Activated CD4-positive, alpha-beta T cell treated with anti-CD3 and anti-CD28 coated beads, Interleukin-2, amount 10 ng/mL, durations not matched to agents 7 days and 5 days (primary cell): ENCODE measurements at places on chromosomes 4 and X.

GRCh38 chr4:1012034-1012739 is 761 bp downstream of the FGFRL1 start:
- H3K27me3 ChIP-seq = peaks cover 18% of the 10 kb centered on the region
- peaks cover 1% of the 10 kb centered on the region for H3K36me3 ChIP-seq
- H3K4me1 ChIP-seq = peaks cover 20% of the 10 kb centered on the region
- DNase-seq = peak; percentile 31
- peak overlapping the region; percentile 70 for H3K4me3 ChIP-seq

GRCh38 chr4:83947830-83948193 is 411.9 kb downstream of the GPAT3 start:
- H3K4me3 ChIP-seq = no peak overlapping the region
- DNase-seq = no peak
- H3K27ac ChIP-seq = no peak overlapping the region
- no peaks in the 10 kb centered on the region for H3K27me3 ChIP-seq
- no peaks in the 10 kb centered on the region for H3K36me3 ChIP-seq

DNA sequence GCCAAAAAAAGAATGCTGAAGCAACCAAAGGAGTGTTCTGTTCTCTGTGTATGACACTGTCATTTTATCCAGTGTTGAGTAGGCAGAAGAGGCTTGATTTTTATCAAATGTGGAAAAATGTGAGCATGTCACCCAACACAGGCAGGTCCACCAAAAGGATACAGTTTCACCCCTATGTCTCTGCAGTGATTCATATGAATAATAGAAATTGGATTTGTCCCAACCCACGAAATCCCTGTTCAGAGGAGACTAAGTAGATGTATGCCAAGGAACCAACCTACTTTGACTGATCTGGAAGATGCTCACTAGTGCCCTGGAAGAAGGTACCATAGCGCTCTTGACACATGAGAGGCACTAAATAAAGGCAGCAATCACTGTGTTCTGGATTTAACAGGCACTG is 72.5 kb downstream of the FGF13 start:
- H3K4me1 ChIP-seq = no peaks in the 10 kb centered on the region
- no peaks in the 10 kb centered on the region for H3K27me3 ChIP-seq
- no peak overlapping the region for H3K4me3 ChIP-seq
- no peak overlapping the region for H3K27ac ChIP-seq

- H3K4me1 ChIP-seq = no peaks in the 10 kb centered on the region
- H3K36me3 ChIP-seq = no peaks in the 10 kb centered on the region
- H3K4me3 ChIP-seq = no peak overlapping the region
- H3K27ac ChIP-seq = no peak overlapping the region
Observed at GRCh38 chr4:57234252-57234775, 124.1 kb upstream of the IGFBP7 start.

GRCh38 chrX:99394456-99394855 is 1015.6 kb downstream of the PCDH19 start:
- H3K36me3 ChIP-seq = no peaks in the 10 kb centered on the region
- H3K4me1 ChIP-seq = no peaks in the 10 kb centered on the region
- H3K27ac ChIP-seq = no peak overlapping the region
- H3K27me3 ChIP-seq = no peaks in the 10 kb centered on the region

- H3K27me3 ChIP-seq = no peaks in the 10 kb centered on the region
- no peaks in the 10 kb centered on the region for H3K36me3 ChIP-seq
- DNase-seq = no peak
- no peaks in the 10 kb centered on the region for H3K4me1 ChIP-seq
- H3K4me3 ChIP-seq = no peak overlapping the region
Observed at GRCh38 chr4:61308033-61308432, 107.9 kb downstream of the ADGRL3 start.

DNA sequence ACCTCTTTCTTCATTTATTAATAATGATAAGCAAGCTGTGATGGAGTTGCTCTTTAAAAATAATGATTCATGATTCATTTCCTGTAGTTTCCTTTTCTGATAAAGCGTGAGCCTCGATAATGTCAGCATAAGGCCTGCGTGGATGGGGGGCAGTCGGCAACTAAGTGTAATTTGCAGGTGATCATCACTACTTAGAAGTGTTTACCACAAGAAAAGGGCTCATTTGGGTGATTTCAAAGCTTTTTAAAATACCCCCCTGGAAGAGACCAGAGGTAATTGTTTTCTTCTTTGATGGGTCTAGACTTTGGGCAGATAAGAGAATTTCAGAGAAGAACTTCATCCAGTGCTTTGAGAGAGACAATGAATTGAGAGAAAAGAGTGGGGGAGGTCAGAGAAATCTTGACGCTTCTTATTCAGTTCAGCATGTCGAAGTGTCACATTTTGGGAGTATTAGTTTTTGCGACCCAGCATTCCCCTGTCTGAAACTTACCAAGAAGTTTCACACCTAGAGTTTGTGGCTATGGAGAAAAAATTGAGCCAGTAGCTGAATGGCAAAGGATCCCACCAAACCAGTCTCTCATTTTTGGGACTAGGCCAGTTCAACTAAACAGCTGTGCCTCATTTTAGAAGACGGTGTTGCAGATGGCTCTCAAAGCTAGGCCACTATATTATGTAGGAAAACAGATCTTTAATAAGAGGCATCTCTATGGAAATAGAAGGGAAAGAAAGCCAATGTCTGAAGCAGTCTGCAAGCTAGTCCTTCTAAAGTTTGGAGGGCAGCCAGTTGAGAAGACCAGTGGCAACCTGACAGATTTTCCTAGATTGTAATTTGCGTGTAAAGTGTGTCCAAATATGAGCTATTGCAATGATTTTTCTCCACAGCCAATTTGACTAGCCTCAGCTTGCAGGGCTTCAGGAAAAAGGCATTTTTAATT is 171.0 kb upstream of the PPP1R2C start:
- H3K4me3 ChIP-seq = no peak overlapping the region
- peaks cover 57% of the 10 kb centered on the region for H3K4me1 ChIP-seq
- no peaks in the 10 kb centered on the region for H3K27me3 ChIP-seq
- peaks cover 33% of the 10 kb centered on the region for H3K36me3 ChIP-seq
- peak overlapping the region; percentile 54 for H3K27ac ChIP-seq

DNA sequence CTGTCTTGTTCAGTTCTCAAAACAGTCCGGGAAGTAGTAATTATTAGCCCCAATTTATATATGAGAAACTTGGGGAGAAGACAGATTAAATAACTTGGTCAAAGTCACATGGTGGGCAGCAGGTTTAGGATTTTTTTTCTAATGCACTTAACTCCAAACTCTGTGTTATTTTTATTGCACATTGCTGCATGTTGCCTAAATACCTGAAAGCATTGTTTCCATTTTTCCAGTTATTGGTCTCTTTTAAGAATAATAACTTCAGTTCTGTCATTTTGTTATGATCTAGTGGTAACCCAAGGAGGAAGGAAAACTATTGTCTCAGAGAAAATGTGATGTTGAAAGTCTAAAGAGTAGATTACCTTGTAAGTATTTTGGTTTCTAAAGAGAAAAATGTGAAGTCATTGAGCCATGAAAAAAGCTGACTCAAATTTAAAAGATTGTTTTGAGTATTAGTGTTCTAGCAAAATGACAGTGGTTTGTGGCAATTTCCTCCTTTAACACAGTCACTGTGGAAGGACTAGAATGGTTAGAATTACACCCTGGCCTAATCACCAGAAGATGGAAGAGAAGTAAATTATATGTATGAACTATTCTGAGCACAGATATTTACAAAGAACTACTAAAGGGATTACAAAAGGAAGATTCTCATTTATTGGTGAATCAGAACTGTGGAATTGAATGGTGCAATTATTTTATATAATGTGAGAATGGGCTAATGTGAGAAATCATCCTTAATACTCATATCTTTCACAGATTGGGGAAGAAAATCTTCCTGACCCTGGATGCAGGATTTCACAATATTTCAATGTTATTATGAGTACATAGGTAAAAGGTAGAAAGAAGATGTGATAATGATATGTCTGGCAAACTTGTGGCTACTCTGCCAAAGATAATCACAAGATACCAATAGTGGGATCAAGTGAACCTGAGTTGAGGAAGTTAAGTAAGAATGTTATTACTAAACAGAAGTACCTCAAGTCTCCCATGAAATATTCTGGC is 21.7 kb upstream of the CXCL8 start:
- no peaks in the 10 kb centered on the region for H3K27me3 ChIP-seq
- no peak for DNase-seq
- no peak overlapping the region for H3K4me3 ChIP-seq
- H3K36me3 ChIP-seq = no peaks in the 10 kb centered on the region

DNA sequence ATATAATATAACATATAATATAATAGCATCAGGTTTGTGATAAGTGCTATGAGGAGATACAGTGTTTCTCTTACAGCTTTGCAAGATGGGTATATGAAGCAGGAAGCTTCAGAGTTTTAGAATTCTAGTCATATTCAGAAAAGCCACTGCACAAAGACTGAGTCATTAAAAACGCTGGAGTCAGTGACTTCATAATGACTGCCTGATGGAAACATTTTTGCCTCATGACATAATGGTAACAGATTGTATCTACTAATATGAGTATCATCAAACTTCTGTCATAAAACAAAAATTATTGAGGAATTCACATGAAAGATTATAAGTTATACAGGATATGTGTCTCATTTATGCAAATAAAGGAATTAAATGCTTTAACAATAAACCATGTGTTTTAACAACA is 46.8 kb downstream of the EPHA5 start:
- no peaks in the 10 kb centered on the region for H3K27me3 ChIP-seq
- no peaks in the 10 kb centered on the region for H3K4me1 ChIP-seq
- no peak for DNase-seq
- no peaks in the 10 kb centered on the region for H3K36me3 ChIP-seq
- no peak overlapping the region for H3K4me3 ChIP-seq

- H3K36me3 ChIP-seq = peaks cover under 1% of the 10 kb centered on the region
- no peaks in the 10 kb centered on the region for H3K27me3 ChIP-seq
- no peak overlapping the region for H3K27ac ChIP-seq
Observed at GRCh38 chr4:949656-950055, 17.4 kb downstream of the TMEM175 start.

DNA sequence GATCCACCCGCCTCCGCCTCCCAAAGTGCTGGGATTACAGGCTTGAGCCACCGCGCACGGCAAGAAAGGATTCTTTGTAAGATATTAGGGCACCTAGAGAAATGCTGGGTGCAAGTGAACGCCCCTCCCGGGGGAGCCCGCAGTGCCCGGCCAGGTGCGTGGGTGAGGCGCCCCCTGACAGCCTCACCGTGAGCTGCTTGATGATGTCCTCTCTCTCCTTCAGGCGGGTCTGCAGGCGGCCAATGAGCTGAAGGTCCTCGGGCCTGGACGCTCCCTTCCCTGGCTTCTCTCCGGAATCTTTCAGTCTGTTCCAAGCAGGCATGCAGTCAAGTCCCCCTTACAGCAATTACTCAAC is 21.9 kb downstream of the MED28 start:
- H3K36me3 ChIP-seq = peaks cover 22% of the 10 kb centered on the region
- peaks cover 2% of the 10 kb centered on the region for H3K4me1 ChIP-seq
- no peak overlapping the region for H3K4me3 ChIP-seq

DNA sequence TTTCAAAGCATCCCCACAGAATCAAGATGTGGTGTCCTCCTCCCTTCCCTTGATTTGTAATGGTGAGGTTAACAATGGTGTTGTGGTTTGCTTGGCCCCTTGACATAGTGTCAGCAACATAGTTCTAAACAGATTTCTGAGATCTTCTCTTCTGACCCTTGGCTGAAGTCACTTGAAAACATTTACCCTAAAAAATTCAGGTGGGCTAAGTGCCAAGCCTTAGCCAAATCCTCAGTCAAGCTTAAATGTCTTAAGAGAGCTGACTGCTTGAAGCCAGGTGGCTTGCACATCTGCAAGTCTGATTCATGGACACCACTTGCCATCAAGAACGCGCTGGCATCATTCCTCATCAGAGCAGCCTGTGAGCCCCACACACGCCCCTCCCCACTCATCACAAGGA is 173.2 kb downstream of the MGST2 start:
- no peaks in the 10 kb centered on the region for H3K36me3 ChIP-seq
- no peak for DNase-seq
- H3K27me3 ChIP-seq = no peaks in the 10 kb centered on the region
- H3K27ac ChIP-seq = no peak overlapping the region
- no peak overlapping the region for H3K4me3 ChIP-seq

DNA sequence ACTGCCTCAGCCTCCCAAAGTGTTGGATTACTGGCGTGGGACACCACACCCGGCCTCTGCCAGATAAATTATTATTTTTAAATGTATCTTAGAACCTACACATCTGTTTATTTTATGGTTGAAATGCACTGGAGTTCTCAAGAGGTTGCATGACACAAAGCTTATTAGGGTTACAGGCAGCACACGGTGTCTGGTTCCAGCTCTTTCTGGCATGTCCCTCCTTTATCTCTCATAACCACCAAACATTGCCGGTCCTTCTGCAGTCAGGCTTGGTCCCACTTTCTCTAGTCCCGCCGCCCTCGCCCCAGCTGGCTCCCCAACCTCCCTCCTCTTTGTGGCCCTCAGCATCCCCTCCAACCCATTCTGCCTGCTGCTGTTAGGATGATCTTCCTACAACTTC is 39.7 kb upstream of the SPRY1 start:
- H3K4me3 ChIP-seq = no peak overlapping the region
- no peak overlapping the region for H3K27ac ChIP-seq
- no peak for DNase-seq
- no peaks in the 10 kb centered on the region for H3K27me3 ChIP-seq

GRCh38 chrX:153628129-153628528 is 18.9 kb upstream of the DUSP9 start:
- H3K4me1 ChIP-seq = no peaks in the 10 kb centered on the region
- peak overlapping the region; percentile 9 for H3K27ac ChIP-seq
- no peak for DNase-seq
- H3K36me3 ChIP-seq = no peaks in the 10 kb centered on the region
- H3K4me3 ChIP-seq = no peak overlapping the region
